Activated CD4-positive, CD25-positive, alpha-beta regulatory T cell treated with anti-CD3 and anti-CD28 coated beads, Interleukin-2, amount 50 U/mL, for 72 hours (primary cell): ENCODE measurements at places on chromosomes 11 and 22.
A peak's percentile ranks its signal among the peaks of the same experiment; 100 is the strongest.

DNA sequence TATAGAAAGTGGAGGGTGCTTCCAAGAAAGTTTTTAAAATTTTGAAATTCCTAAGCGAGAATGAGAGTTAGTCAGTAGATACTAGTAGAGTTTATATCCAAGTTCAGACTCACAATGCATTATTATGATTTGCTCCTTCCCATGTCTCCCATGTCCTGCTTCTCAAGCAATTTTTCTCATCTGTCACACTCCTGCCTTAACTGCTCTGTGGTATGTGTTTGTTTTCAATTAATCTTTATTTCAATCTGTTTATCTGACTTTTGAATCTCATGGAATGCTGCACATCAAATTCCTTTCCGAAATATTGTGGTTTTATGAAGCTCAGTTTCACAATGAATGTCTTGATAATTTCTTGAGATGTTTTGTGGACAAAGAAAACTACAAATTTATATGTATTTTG is 18.1 kb downstream of the THY1 start:
- no peak for DNase-seq

DNA sequence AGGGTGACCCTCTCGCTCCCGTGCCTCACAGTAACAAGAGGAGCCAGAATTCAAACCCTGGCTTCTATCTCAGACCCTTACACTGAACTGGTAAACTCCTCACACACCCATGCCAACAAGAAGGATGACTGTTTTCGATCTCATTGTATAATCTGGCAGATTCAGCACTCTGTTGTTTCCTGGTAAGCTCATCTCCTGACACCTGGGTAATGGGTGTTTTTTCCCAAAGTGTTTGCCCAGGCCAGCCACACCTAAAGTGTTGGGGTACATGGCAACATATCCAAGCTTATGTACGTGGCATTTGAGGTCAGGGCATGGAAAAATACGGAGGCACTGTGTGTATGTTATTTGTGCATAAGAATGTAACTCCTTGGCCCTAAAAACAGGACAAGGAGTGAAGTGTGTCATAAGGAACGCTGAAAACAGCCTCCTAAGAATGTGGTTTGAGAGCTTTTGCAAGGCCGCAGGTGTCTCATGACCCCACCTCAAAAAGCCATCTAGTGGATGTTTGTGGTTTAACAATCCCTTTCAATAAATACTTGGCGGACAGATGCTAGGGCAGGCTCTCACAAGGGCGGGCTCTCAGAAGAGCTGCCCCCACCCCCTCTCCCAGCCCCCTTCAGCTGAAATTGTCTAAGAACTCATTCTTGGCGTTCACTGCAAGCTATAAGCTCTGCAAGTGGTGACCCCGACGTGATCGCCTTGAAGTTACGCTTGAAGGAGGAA is at the start of gene MS4A15:
Gene MS4A15 (plus strand): TSS at position 561 of the 726 bp plus-strand sequence. CDS start 6,867 bp downstream, outside the sequence.
- no peak for DNase-seq

- DNase-seq, result no peak
These were observed 11.1 kb downstream of the APOL3 start for GRCh38 chr22:36149441-36149840.

DNA sequence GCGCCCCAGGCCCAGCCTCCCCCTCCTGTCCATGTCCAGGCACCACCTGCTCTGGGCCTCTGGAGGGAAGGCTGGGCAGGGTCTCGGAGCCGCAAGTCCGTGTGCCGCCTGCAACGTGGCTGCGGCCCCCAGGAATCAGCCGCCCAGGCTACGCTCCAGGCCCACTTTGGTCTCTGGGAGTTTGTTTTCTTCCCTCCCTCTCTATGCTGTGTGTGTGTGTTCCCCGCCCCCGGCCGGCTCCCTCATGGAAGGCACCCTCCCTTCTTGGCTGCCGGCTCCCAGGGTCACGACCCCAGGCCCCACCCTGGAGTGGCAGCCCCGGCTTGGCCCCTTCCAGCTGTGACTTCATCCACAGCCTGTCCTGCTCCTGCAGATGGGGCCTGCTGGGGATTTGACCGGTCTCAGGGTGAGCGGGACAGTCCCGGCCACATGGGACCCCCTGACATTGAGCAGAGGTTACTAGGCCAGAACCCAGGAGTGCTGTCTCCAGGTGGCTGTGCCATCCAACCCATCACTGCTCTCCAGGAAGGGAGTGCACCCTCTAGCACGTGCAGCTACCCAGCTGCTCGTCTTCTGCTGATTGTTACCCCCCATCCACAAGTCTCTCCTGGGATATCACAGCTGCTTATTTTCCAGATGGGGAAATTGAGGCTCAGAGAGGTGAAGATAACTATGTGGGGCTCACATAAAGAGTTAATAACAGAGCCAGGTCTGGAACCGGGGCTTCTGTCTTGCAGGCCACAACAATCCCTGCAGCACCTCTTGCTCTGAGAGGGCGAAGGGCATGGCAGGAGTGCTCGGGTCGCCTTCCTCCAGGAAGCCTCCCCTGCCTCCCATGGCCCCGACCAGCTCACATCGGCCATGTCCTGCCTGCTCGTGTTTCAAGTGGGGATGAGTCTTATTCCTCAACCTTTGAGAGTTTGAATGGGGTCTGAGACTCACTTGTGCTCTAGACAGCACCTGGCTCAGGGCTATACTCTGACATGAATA is 2.8 kb upstream of the LIF start:
- no peak for DNase-seq

- no peak for DNase-seq
These were observed 163.0 kb downstream of the MN1 start for GRCh38 chr22:27638329-27639233.

- DNase-seq, result no peak
These were observed 74.7 kb upstream of the APOA1 start for GRCh38 chr11:116911976-116912734.

- DNase-seq, result no peak
These were observed 4.4 kb downstream of the FBXO7 start for GRCh38 chr22:32478994-32479393.

DNA sequence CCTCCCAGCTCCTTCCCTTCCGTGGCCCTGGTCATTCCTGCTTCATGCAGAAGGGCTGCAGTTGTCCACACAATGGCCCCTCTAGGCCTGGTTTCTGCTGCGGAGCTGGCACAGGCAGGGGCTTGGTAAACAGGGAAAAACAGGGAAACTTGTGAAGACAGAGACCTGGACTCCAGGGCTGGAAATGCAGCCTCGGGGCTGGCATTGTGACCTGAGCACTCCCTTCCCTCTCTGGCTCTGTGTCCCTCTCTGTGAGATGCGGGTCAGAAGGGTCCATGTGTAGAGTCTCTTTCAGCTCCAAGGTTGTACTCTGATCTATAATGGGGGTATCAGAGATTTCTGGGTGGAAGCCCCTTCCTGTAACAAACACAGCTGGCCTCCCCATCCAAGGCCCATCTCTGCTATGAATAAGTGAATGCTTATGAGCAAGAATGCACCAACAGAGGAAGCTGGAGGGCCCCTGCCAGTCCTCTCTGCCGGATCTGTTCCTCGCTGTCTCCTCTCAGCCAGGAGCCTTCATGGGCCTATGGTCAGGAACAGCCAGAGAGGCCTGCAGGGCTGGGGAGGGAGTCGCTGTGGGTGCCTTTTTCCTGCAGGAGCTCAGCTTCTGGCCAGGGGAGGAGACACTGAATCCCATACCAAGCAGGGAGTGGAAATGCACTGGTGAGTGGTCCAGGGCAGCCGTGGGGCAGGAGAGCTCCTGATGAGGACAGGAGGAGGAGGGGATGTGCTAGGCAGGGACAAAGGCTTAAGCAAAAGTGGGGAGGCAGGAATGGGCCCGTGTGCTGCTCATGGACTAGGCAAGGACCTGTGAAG is 6.7 kb upstream of the DERL3 start:
- no peak for DNase-seq

- no peak for DNase-seq
These were observed 38.2 kb downstream of the OR10A6 start for GRCh38 chr11:7892840-7893254.

DNA sequence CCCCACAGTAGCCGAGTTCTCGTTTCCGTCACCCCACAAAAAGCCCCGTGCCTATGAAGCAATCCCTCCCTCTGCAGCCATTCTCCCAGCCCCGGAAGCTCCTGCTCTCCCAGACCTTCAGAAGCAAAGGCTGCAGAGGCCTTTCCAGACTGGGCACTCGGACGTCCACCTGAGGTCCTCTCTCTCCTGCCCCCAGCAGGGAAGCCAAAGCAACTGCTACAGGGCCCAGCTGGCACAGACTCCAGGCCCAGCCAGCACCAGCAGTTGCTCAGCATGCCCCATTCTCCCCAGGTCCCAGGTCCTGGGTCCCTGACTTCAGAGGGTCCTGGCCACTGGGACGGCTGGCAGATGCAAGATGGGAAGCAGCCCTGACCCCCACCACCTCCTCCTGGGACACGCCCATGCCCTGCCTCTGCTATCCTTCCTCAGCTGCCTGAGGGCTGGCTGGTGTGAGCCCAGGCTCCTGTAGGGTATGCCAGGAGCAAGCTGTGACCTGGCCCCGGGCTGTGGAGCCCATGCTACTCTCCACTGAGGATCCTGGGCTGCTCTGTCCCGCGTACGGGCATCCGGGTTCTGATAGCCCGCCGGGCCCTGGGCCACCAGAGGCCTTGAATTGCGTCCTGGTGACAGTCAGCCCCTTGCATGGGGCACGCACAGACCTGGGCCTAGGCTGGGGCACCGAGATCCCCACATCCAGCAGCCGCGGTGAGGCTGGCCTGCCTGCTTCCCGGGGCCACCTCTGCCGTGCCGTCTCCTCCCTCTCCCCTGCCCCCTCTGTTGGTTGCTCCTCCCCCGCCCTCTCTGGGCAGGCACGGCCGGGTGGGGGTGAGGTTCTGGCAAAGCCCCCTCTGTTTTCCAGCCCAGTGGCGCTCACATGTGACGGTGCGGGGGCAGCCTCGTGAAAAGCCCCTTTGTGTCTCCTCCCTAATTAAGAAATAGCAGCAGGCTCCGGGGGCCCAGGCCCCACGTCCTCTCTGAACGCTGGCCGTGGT is 1310.3 kb downstream of the BRD1 start:
- DNase-seq, result no peak

DNA sequence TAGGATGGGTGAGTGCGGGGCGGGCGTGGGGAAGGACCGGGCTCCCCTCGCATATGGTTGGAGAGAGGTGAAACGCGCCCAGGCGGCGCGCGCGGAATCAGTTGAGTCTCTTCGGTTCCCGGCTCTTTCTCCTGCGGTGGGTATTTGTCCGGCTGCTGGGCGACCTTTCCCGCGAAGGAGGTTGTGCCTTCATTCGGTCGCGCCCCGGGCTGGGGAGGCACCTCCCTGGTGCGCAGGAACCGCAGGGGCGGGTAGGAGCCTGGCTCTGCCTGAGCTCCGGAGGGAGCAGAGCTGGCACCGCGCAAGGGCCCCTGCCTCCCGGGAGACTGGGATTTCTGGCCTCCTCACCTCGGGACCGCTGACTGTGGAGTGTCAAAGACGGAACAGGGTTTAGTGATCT is 27.5 kb downstream of the SAA4 start:
- no peak for DNase-seq

GRCh38 chr22:41000941-41001721 is 50.0 kb downstream of the RBX1 start:
- DNase-seq, result no peak

DNA sequence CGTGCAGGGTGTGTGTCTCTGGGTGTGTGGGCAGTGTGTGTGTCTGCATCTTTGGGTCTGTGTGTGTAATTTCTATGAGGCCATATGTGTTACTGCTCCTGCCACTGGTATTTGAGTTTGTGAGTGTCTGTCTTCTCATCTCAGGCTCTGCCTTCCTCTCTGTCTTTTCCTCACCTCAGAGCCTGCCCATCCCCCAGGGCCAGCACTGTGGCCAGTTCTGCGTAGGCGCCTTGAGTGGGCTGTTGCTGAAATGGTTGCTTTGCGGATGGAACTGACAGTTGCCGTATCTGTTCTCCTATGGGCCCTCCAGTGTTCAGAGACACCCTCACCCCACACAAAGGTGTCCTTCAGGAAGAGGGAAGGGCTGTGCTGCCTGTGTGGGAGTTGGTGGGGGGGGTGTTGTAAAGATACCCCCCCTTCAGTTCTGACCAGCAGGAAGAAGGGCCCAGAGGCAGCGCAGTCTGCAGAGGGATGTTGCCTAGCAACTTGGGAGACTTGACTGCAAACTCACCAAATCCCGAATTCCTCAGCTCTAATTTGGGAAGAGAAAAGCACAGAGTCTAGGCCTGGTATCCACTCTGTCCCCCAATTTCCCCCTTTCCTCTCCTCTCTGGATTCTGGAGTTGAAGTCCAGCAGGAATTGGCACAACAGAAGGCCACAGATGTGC is 2.0 kb upstream of the NRGN start:
- DNase-seq, result no peak

DNA sequence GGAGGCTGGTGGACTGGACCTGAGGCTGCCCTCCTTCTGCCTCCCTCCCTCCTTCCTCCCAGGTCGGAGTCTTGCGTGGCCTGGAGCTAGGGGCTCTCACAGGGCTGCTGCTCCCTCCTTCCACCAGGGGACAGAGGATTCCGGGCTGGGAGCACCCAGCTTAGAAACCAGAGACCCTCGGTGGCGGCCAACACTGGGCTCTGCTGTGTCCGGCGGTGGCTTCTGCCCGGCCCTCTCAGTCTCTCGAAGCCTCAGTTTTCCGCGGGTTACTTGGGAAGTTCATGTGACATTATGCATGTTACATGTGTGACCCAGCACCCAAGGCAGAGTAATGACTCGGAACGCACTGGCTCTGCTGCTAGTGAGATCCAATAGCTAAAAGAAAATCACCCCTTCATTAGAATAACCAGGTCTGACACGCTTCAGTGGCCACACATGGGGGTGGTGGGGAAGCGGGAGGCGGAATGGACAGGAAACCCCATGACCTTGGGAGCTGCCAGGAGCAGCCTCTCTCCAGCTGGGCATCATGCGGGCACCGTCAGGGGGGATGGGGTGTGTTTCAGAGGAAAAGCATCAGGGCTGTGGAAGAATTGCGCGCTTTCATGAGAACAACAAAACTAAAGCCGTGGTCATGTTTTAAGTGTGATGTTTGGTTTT is 5.9 kb upstream of the MRGPRG start:
- peak; percentile 18 for DNase-seq

DNA sequence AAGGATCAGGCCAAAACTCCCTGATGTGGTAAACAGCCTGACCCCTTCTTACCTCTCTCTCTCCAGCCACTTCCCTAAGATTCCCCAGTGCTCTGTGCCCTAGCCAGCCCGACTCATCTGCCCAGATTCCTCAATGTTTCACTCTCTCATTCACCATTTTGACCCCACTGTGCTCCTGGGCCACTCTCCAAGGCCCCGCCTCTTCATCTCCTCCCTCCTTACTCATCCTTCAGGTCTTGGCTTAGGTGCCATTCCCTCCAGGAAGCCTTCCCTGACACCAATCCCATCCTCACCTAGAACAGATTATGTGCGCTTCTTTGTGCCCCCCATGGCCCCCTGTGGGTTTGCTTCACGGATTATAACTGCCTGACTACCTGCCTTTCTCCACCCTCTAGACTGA is 13.2 kb downstream of the SLC43A3 start:
- DNase-seq, result no peak

GRCh38 chr11:16861862-16862261 is 123.4 kb downstream of the C11orf58 start:
- DNase-seq, result no peak

- DNase-seq, result no peak
These were observed 11.0 kb upstream of the TSSC4 start for GRCh38 chr11:2389377-2390026.
